ENCODE measurements at places on chromosomes 7 and 10.

- DNase-seq = no peak
Observed at GRCh38 chr7:100949933-100950443, 654 bp downstream of the MUC3A start.

- no peak for DNase-seq
Observed at GRCh38 chr10:67696029-67696428, at the start of gene CTNNA3. CTNNA3 (minus strand) TSS chr10:67696195.

GRCh38 chr7:101058355-101058754 is 26.9 kb upstream of the TRIM56 start:
- peak; percentile 34 for DNase-seq

- no peak for DNase-seq
Observed at GRCh38 chr7:139994356-139994755, 68.4 kb downstream of the PARP12 start.

GRCh38 chr7:99070361-99070760 is 73.5 kb downstream of the SMURF1 start:
- no peak for DNase-seq

GRCh38 chr7:16933296-16934279 is 51.8 kb upstream of the AGR3 start:
- DNase-seq = no peak

- DNase-seq = no peak
Observed at GRCh38 chr7:9939176-9939575, 1034.5 kb upstream of the PHF14 start.

- no peak for DNase-seq
Observed at GRCh38 chr10:128393546-128393945, 267.3 kb upstream of the MKI67 start.

DNA sequence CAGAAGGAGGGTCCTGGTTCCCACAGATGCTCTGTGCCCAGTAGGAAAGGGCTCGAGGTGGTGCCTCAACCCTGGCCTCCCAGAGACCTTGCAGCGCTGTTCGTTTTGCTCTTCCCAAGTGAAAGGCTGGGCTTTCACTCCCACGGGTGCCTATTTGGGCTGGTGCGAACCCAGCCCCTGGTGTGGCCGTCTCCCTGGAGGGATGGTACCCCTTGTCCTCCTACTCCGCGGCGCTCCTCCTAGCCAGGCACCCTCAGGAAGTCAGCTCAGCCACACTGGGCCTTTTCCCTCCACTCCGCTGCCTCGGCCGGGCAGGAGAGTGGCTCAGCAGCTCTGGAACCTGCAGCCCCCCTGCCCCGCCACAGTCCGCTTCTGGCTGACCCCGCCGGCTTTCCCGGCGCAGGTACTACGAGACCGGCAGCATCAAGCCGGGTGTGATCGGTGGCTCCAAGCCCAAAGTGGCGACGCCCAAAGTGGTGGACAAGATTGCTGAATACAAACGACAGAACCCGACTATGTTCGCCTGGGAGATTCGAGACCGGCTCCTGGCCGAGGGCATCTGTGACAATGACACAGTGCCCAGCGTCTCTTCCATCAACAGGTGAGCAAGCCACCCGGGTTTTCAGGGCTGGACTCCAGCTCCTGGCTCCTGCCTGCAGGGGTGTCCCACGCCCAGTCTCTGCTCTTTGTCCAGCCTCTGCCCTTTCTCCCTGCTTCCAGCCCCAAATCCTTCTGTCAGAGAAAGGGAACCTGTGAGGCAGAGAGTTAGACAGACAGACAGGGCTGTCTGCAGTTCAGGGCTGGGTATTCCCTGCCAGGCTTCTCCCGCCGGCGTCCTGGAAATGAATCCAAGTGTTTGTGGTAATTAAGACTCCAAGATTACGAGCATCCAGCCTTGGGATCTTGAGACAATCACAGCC is 5.2 kb downstream of the PAX2 start:
- DNase-seq = no peak

GRCh38 chr7:50149369-50149768 is 56.3 kb upstream of the ZPBP start:
- DNase-seq = no peak

- DNase-seq = no peak
Observed at GRCh38 chr7:55518836-55519235, 53.5 kb downstream of the VOPP1 start.

DNA sequence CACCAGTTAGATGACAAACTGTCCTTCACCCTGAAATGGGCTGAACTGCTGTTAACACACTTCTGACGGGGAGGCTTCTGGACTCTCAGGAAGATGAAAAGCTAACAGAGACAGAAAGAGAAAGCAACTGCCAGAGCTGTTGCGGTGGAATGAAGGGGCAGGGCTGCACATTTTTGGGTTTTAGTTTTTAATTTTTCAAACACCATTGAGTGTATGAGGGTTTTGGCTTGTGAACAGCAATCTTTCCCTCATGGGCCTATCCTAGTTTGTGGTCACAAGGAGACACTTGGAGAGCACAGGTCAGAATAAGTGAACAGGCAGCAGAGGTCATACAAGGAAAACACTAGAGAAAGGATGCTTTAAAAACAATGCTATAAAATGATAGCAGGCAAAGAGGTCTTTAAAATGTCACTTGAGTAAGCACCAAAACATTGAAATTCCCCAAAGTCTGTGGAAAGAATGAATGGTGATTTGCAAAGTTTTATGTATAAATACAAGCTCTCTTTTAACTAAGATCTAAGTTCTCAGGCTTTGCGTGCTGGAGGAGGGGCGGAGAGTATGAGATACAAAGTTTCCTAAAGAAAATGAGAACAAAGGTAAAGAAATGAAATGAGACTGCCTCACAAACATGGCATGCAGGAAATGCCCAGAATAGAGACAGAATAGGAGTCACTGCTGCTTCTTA is 101.4 kb upstream of the GLI3 start:
- DNase-seq = no peak

DNA sequence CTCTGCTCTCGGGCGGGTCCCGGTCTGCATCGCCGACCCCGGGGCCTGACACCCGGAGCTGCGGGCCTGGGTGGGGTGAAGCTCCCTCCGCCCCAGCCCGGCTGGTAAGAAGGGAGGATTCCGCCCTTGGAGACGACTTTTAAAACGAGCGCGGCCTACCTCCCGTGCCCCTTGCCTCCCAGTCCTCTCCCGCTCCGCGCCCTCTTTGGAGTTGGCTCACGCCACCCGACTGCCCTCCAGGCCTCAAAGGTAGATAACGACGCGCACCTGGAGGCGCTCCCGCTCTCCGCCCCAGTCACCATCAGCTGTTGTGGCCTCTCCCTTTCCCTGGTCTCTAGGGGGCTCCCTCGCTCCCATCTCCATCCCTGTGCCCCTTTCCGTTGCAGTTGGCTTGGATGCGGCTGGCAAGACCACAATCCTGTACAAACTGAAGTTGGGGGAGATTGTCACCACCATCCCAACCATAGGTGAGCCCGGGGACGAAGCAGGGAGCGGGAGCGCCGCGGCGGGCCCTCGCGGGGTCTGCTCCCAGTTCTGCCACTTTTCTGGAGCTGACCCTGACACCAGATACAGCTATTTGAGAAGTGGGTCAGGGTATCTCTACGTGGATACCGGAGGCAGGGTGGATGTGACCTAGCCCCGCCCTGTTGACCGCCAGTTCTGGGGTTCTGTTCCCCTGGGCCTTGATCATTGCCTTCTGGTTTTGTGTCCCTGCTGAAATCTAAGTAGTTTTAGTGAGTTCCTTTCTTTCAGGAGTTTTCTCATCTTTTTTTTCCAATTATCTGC is 679 bp downstream of the ARF5 start:
- no peak for DNase-seq

DNA sequence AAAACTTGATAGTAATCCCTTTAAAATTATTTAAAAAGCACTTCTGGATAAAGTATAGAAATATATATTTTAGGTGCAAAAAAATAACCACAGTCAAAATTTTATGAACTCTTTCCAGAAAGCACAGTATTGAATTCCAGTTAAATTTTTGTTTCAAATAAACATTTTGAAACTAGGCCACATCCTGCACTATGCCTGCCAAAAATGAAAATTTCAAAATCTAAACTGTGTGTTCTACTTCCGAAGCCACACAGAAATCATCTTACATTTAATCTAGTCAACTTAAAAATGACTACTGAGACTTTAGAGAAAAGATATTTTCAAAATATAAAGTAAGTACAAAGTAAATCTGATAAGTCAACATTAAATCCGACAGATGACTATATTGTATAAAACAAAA is 50.0 kb downstream of the MAGI2 start:
- DNase-seq = no peak

DNA sequence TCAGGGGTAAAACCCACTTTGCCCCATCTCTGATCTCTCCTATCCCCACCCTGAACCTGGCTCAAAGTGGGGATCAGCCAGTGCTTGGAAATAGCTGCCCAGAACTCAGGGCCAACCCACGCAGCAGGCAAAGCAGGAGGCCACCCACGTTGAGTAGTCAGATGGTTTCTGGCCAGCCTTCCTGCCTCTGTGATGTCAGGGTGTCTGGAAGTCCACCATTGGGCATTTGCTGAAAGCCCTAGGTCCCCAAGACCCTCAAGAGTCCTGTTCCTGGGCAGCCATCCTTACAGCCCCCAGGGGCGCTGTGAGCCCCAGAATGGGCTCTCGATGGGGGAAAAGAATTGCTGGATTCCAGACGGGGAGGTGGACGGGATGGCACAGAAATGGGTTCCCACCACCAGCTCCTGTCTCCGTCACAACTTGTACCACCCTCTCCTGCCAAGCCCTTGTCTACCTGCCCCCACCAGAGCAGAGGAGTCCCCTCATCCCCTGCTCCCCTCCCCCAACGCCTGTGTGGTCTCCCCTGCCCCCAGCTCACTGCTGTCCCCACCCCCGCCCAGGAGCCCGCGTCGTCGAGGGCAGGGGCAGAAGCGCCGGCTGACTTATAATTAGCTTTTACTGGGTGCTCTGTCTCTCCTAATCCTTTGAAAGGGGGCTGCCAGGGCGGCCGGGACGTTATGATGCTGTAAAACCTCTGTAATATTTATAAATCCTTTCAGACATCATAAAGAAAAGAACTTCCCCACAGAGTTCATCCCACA is 3.9 kb downstream of the MYL10 start:
- no peak for DNase-seq

- no peak for DNase-seq
Observed at GRCh38 chr7:29607259-29607658, 43.6 kb downstream of the PRR15 start.

DNA sequence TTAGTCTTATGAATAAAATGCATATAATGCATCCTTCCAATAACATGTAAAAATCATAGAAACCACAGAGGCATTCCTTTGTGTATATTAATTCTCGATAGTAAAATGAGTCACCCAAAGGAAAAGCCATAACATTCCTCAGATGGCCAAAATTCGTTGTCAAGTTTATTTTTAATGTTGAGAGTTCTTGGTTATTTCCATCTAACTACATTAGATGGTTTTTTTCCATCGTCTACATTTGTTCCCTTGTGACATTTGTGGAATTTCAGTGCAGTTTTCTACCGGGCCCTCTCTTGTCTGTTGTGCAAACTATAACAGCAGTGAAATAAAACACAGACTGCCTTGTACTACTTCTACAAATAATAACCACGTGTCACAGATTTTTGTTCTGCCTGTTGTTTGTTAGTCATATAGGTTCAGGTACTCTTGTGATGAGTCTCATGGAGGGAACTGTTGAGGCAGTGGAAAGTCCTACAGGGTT is 54.7 kb upstream of the CCAR1 start:
- DNase-seq = no peak

- DNase-seq = no peak
Observed at GRCh38 chr10:114611617-114612016, 46.5 kb downstream of the ABLIM1 start.

- DNase-seq = no peak
Observed at GRCh38 chr7:82312646-82313045, 130.9 kb downstream of the CACNA2D1 start.

- DNase-seq = peak; percentile 84
Observed at GRCh38 chr7:601595-602340, 82.1 kb upstream of the PDGFA start.

GRCh38 chr7:144468990-144469732 is 65.7 kb upstream of the NOBOX start:
- DNase-seq = no peak

- DNase-seq = no peak
Observed at GRCh38 chr10:132410056-132410778, 13.2 kb downstream of the PWWP2B start.

DNA sequence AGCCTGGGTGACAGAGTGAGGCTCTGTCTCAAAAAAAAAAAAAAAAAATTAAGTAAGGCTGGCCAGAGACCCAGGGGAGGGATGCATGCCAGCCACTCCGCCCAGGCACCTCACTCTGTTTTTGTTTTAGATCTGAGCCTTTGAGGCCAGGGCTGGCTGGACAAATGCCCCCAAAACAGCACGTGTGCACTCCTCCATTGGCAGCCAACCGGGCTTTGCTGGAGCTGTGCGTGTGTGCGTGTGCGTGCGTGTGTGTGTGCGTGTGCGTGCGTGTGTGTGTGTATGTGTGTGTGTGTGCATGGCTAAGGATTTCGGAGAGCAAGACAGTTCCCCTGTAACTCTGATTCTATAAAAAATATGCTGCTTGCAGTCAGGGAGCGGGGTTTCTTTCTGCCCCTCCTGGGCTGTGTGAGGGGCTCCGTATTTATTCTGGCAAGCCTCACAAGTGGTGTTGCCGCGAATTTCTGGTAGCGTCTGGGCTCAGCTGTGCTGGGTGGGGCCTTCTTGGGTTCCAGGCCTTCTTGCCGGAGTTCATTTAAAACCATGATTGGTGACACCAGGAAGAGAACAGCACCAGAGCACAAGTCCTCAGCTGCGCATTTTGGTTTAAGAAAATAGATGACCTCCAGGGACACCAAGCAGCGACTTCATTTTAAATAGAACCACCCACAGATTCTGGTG is 28.1 kb upstream of the UNCX start:
- DNase-seq = no peak

DNA sequence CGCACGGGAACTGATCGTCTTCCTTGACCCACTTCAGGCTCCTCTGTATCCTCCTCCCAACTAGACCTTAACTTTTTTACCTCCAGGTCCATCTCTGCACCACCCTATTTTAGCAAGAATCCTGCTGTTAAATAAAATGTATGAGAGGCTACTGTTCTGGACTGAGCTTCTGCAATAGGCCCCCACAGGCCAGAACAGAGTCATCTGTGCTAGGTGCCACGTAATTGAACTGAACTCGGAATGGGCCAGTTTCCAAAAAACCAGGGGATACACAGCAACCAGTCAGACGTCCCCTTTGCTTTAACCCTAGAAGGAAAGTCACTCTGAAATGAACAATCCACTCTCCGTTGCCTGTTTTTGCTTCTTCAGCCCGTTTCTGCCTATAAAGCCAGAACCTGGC is 71.3 kb downstream of the CHST15 start:
- DNase-seq = no peak

- no peak for DNase-seq
Observed at GRCh38 chr7:93817526-93817925, 73.0 kb downstream of the TFPI2 start.

- no peak for DNase-seq
Observed at GRCh38 chr10:91528080-91528479, 104.8 kb downstream of the PPP1R3C start.

All from stimulated activated CD4-positive, alpha-beta T cell treated with anti-CD3 and anti-CD28 coated beads, Interleukin-1b, Interleukin-23, amount 100 ng/mL, for 4 hours (primary cell).